Upper lobe of right lung (tissue), 1 donor: ENCODE measurements at places on chromosomes 6 and 20. TPM values are rescaled to one million over a fixed set of nuclear protein-coding genes. Genes with fewer than 3 reads are reported as not detected.

DNA sequence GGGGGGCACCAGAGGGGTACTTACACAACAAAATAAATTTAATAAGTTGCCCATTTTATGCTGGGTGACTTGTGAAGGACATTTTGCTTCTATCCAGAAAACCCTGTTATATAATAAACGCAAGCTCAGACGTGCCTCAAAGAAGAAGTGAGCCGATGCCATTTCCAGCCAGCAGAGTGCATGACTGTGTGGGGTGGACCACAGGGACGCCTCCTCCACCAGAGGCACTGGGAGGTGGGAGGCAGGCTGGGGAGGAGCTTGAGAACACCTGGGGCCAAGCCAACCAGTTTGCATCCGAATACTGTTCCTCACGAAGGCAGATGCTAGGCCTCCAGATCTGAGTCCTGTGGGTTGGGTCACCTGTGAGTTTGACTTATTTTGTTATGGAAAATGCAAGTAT, 363.8 kb downstream of the RNGTT start:
- no peak for DNase-seq

DNA sequence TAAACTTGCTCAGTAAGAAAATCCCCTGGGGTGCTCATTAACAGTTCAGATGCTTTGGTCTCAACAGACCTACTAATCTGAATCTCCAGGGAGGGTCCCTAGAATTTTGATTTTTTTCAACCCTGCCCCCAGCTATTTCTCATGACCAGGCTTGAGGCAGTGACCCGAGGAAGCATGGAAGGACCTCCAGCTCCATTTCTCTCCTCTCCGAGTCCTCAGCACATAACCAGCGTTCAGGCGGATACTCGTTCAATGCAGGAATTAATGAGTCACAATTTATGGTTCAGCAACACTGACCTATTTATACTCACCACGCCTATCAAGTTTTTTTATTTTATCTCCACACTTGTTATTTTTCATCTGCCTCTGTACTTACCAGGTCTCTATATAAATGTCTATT, 369.2 kb upstream of the CDH4 start:
- DNase-seq = no peak

- no peak for DNase-seq
These were observed 11.9 kb upstream of the KIAA1755 start for GRCh38 chr20:38272398-38272797.

The FAXC gene
- total RNA-seq = 5.4 TPM

DNA sequence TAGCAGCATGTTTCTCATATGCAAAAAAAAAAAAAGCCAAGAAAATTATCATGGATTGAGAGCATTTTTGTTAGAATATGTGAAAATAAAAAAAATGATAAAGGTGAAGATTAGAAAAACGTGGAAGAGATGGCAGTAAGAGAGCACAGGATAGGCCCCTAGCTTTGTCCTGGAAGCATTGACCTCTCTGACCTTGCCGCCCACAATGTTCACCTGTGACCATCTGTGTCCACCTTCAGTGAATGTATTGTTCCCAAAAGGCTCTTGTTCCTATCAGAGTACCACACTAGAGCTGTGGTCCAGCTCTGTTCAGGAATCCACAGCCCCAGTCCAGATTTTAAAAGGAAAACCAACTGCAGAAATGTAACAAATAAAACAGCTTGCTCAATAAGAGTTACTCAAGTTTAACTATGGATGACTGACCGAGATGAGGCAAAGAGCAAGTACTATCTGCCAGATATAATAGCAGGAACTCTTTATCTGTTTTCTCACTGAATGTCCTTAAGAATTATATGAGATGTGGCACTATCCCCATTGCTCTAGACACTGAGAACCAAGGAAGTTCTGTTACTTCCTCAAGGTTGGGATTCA, 287.7 kb upstream of the STXBP5 start:
- DNase-seq = no peak

The BCLAF1 gene
- total RNA-seq = 122 TPM

GRCh38 chr20:35306931-35307517, 14.8 kb upstream of the FAM83C start:
- no peak for DNase-seq

The MCCD1 gene
- not detected for total RNA-seq

GRCh38 chr6:98842342-98843180, 8.2 kb downstream of the POU3F2 start:
- DNase-seq = no peak

DNA sequence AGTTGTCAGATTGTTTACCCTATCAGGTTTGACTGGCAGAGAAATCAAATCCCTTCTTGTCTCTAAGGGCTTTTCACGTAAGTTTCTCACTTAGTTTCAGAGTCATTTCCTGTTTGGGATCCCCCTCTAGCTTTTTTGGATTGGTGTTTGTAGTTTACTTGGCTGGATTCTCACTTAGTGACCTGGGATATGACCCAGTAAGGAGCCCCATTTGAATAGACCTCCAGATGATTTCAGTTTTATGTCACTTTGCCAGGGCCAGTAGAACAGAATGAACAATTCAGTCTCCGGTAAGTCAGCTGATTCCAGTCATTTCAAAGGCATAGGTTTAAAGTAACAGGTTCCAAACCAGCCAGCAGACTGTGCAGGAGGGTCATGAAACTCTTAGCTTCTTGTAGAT, 8.2 kb downstream of the FAM135A start:
- no peak for DNase-seq

- DNase-seq = no peak
These were observed 199.3 kb downstream of the TFAP2C start for GRCh38 chr20:56828402-56828801.

DNA sequence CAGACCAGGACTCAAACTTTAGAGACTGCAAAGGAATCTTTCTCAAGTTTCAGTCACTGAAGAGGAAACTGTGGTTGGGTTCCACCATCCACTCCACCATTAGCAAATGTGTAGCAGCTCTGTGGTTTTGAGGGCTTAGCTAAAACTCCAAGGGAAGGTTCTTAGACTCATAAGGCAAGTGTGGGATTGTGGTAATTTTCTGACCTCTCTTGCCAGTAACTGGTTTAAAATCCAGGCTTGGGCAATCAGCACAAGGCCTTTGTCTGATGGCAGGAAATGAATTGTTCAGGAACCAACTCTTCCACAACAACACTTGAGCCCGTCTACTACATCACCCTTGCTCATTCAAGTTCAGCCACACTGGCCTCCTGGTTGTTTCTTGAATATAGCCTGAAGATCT, 68.6 kb upstream of the FBXL4 start:
- DNase-seq = no peak

GRCh38 chr6:13462458-13463327, 24.7 kb downstream of the GFOD1 start:
- no peak for DNase-seq

DNA sequence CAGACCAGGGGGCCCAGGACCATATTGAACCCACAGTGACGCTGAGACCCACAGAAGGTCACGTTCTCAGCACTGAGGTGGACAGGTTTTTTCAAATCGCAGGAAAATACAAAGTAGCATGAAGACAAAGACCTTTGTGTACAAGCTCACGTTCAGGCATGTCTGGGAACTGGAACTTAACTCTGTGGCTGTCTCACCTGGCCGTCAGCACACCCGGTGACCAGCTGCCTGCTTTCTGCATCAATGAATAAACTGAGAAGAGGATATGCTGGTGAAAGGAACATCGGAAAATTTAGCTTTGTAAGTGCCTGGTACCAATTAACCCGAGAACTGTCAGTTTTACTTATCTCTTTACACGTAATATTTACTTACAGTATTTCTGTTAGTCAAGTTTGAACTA, 36.5 kb downstream of the WDR27 start:
- DNase-seq = no peak

The NINL gene
- total RNA-seq = 13.2 TPM

- DNase-seq = no peak
These were observed 19.6 kb upstream of the CLIC5 start for GRCh38 chr6:46035242-46035641.

GRCh38 chr6:47453372-47453936, 24.1 kb upstream of the CD2AP start:
- no peak for DNase-seq

GRCh38 chr20:57743450-57744095, 33.8 kb upstream of the PMEPA1 start:
- DNase-seq = no peak

The CLPSL2 gene
- total RNA-seq = not detected

DNA sequence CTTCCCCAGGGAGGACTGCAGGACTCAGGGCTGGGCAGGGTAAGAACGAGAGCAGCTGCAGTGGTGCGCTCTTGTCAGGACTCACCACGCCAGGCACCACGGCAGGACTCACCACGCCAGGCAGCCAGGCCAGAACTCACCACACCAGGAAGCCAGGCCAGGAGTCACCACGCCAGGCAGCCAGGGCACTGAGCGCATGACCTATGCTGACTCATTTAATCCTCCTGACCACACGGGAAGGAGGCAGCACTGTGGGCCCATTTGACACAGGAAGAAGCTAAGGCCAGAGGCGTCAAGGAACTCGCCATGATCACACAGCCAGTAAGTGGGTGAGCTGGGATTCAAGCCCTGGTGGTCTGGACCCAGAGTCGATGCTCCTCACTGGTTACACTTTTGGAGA, 189.3 kb downstream of the PREX1 start:
- no peak for DNase-seq

The COX7A2 gene
- total RNA-seq = 240 TPM

- DNase-seq = no peak
These were observed 131.2 kb upstream of the CLDN20 start for GRCh38 chr6:155132617-155133016.

The TAGAP gene
- total RNA-seq = 12.9 TPM
